ENCODE measurements at places on chromosomes 16 and 17.

- no peak for DNase-seq
Measured at GRCh38 chr17:79478051-79478461, 132.8 kb downstream of the RBFOX3 start.

DNA sequence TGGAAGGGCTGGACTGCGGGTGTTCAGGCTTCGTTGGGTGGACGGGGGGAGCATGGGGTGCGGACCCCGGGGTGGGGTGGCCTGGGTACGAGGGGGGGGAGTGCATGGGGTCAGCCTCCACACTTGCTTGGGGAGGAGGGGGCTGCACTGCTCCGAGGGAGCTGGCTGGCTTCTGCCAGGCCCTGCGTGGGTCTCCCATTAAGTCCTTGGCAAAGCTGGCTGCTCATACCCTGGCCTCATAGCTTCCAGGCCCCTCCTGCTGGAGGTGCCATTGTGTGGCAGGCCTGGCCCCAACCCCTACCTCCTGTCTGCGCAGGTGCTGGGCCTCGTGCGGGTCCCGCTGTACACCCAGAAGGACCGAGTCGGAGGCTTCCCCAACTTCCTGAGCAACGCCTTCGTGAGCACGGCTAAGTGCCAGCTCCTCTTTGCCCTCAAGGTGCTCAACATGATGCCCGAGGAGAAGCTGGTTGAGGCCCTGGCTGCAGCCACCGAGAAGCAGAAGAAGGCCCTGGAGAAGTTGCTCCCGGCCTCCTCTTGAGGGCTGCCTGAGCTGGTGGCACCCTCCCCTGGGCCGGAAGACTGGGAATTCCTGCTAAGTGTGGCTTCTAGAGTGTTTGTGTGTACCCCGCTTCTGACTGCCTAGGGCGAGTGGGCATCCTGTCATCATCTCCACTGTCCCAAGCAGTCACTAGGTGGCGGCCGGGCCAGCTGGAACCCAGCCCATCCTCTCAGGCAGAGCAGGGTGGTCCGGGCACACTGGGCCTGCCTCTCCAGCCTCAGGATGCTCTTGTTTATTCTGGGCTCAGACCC lies 1.5 kb downstream of the NUDT16L1 start:
- no peak for DNase-seq

DNA sequence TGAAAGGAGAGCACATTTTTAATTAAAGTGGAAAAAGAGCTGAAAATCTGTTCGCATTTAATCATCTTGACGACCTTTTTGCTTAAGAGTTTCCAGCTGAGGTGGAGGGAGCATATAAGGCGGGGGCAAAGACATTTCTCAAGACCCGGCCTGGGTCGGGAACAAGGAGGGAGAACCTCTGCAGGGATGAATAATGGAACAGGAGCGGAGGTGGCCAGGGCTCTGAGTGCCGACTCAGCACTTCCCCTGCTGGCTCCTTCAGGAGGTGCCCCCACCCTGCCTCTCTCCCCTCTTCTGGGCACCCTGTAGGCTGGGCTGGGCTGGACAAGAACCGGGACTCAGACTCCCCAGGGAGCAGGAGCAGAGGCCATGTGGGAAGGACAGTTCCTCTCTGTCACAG lies 7.9 kb upstream of the NGFR start:
- DNase-seq = no peak

- DNase-seq = no peak
Measured at GRCh38 chr16:29845656-29846055, 17.4 kb downstream of the CDIPT start.

GRCh38 chr16:24747441-24747840 lies 18.0 kb downstream of the TNRC6A start:
- no peak for DNase-seq

GRCh38 chr16:85042606-85043005 lies 15.0 kb downstream of the KIAA0513 start:
- DNase-seq = no peak
